Iris pigment epithelial cell (primary cell): ENCODE measurements at places on chromosomes 5 and 9.

GRCh38 chr5:105350486-105351140 is 1788.0 kb upstream of the NUDT12 start:
- DNase-seq = no peak

- DNase-seq = no peak
These were observed 5.3 kb downstream of the ASPN start for GRCh38 chr9:92476962-92477361.

GRCh38 chr9:91403665-91404543 is 19.7 kb downstream of the NFIL3 start:
- no peak for DNase-seq

DNA sequence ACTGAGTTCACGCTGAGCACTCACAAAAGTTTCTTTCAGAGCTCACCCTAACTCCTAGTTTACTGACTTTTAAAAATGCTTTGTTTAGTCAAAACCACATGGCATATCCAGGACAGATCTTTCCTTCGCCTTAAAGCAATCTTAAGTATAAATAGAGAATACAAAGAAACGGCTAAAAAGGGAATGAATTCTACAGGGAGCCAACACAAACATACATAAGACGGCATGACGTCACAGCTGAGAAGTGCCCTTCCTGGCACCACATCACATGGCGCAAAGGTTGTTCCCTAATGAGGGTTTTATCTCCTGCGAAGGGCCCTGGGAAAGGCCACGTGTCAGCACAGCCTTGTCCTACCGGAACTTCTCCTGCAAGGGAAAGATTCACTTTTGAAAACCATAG is 141.3 kb downstream of the IRX1 start:
- DNase-seq = no peak

DNA sequence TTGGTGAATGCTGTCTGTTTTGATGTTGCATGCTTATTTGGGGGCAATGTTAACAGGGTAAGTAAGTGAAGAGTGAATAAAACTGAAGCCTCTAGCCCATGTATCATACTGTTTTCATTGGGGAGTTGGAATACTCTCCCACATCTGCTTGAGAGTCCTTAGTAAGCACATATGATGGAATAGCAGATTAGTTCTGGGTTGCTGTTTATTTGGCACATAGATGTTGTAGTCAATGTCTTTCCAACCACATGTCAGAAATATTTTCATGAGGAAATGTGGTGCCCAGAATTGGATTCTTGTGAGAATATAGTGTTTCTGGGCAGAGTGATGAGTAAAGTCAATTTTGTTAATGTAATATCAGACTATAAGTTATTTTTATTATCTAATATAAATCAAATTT is 611.7 kb upstream of the FTMT start:
- DNase-seq = no peak

- DNase-seq = no peak
These were observed 7.5 kb downstream of the ADAMTS13 start for GRCh38 chr9:133429641-133430161.

- DNase-seq = no peak
These were observed 38.2 kb downstream of the COL5A1 start for GRCh38 chr9:134679616-134680392.

DNA sequence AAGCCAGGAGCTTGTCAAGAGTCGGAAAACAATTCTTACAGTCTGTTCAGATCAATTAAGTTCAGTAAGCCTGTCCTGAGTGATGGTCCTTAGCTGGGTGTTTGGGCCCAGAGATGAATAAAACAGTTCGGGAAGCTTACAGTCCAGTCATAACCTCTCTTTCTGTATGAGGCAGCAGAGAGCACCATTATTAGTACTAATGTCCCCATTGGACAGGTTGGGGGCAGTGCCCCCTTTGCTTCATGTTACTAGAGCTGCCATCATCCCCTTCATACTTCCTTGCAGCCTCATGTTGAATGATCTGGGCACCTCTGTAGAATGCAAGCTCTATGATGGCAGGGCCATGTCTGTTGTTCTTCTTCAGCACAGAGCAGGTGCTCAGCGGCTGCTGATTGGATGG is 9.8 kb downstream of the DOCK2 start:
- DNase-seq = no peak

DNA sequence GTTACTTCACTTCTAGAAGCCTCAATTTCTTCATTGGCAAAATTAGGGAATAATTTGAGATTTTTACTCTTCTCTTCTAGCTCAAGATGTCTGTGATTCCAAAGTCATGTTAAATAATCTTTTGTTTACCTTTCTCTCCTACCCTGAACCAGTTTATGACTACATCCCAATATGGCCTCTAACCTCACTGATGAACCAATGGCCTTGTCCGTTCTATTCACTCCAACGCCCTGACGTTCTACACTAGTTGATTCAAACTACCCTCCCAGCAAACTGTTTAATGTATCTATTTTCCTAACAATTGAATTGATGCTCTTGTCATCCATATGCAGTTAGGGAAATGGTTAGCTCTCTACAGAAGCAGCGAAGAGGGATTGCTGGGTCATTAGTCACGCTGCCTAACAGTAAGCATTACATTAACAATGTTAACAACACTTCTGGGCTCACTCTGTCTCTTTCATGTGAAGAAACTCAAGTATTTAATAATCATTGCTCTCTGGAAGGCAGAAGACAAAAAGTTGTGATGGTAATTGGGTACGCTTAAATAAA is 38.0 kb downstream of the RAPGEF1 start:
- DNase-seq = peak; percentile 59

- no peak for DNase-seq
These were observed 20.1 kb upstream of the ABLIM3 start for GRCh38 chr5:149121145-149121544.

- DNase-seq = no peak
These were observed 81.1 kb downstream of the MAT2B start for GRCh38 chr5:163586531-163586956.

DNA sequence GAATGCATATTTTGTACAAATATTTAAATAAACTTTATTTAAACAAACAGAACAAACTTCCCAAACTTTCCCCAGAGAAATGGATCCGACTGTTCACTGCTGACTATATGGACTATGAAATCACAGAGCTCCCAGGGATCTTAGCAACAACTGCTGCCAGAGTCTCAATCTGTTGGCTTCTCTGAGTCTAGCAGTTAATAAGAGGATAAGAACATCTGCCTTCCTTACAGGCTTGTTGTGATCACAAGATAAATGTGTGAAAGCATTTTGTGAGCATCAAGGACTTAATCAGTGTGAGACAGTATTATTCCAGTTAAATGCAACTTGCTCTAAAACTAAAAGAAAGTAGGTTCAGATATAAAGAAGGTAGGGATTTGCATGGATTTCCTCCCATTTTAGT is 31.4 kb upstream of the MYOT start:
- no peak for DNase-seq

DNA sequence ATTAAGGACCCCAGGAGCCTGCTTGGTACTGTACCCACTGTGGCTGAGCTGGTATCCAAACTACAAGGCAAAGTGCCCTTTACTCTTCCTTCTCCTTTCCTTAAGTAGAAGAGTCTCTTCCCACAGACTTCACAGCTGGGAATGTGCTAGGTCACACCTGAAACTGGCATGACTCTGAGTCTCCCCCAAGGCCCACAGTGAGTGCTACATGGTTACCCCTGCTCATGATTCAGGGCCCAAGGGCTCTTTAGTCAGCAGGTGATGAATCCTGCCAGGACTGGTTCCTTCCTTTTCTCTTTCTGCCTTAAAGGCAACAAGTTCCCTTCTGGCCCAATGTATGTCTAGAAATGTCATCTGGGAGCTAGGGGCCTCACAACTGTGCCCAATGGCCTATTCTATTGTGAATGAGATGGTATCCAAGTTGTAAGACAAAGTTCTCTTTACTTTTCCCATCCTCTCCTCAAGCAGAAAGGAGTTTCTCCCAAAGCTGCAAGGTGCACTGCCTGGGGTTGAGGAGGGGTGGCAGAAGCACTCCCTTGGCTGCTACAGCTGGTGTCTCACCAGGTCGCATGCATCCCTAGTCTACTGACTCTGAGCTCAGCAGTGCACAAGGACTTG is 134.4 kb downstream of the TMEM38B start:
- DNase-seq = no peak

- peak; percentile 55 for DNase-seq
These were observed 167.1 kb downstream of the PIK3R1 start for GRCh38 chr5:68382640-68383039.

DNA sequence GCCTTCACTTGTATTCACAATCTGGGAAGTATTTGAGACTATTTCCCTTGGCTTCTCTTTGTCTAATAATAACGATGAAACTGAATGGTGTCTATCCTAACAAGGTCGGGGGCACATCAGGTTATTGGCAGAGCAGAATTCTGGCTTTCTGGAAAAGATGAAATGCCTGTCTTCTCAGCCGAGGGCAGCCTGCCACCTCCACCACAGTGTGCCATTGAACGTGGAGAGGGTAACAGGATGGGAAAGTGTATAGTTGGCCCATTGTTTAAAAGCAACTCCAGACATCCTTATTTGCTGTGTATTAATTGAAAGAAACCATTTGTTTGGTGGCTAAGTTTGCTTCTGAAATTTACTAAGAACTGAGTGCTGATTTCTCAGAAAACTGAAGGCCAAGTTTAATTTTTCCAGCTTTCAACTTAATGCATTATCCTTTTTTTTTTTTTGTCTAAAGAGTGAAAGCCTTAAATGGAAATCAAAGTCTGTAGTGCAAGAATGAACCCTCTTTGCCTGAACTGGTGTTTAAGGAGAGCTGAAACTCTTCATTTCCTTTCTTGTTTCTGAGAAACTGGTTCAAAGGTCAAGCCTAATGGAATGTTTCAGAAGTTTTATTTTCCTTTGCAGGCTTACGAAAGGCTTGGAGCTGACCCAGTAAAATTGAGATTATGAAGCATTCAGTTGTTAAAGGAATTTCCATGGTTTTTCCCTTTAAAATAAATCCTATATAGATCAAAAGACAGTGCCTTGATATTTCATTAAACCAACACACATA is 563.7 kb upstream of the DAP start:
- no peak for DNase-seq

DNA sequence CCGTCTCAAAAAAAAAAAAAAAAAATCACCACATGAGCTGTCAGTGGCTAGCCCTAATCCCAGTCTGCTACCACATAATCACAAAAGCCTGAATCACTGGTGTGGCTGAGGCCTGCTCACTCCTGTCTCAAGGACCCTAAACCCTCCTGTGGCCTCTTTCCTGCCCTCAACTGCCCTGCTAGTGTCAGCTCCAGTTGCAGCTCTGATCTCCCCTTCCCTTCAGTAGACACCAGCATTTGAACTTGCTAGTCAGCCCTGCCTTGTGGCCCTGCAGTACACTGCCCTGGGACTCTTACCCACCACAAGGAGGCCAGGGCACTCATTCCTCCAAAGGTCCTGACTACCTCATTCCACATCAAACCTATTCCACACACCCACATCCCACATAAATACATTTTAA is 9.5 kb upstream of the P4HA2 start:
- DNase-seq = peak; percentile 83

GRCh38 chr5:150022681-150023080 is 22.1 kb downstream of the HMGXB3 start:
- DNase-seq = no peak

DNA sequence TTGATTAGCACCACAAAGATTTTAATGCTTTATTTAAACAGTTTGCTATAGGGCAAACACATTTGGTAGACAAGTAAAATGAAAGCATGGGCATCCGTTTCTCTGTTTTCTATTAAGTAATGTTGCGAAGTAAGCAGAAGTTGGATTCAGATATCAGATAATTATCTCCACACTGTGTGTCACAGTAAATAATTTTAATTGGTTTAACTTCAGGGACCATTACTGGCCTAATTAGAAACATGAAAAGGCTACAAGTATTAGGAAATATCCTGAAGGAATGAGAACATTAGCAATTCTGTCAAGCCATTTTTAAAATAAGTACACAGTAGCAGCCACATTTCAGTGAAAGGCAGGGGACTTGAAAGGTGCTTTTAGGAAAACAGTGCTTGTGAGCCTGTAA is 975.4 kb downstream of the NR2F1-AS1 start:
- DNase-seq = no peak

DNA sequence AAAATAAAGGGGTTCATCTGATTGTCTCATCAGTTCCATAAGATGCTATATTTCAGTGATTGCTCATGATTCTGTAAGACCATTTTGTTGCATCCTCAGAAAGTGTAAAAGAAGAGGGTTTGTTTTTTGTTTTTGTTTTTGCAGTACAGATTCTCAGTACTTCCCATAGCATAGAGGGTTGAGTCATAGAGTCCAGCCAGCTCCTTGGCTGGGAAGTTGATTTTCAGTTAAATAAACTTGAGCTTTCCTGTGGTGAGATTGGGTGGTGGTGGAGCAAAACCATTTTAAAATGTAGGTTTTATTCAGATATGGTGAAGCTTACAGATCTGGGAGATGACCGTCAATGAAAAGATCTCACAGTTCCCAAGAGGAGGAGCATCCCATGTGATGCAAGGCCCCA is 48.2 kb downstream of the DAPK1 start:
- DNase-seq = peak; percentile 85

GRCh38 chr5:138790684-138791083 is 37.5 kb downstream of the CTNNA1 start:
- DNase-seq = peak; percentile 48

DNA sequence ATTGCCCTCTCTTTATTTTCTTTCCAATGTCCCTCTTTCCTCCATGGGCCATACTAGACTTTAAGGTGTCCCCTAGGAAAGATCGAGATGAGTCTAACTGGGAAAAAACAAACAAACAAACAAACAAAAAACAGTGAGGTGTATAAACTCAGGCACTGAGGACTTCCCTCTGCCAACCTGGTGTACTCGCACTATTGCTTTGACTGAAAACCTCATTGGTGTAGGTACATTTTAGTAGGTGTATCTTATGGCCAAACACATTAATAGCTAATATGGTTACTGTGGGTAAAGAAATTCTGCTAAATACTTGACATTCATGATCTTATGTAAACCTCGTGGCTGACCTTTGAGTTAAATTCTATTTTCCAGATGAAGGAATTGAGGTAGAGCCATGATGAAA is 74.3 kb downstream of the TNC start:
- no peak for DNase-seq

- DNase-seq = no peak
These were observed 87.1 kb downstream of the EHMT1 start for GRCh38 chr9:137705906-137706305.

DNA sequence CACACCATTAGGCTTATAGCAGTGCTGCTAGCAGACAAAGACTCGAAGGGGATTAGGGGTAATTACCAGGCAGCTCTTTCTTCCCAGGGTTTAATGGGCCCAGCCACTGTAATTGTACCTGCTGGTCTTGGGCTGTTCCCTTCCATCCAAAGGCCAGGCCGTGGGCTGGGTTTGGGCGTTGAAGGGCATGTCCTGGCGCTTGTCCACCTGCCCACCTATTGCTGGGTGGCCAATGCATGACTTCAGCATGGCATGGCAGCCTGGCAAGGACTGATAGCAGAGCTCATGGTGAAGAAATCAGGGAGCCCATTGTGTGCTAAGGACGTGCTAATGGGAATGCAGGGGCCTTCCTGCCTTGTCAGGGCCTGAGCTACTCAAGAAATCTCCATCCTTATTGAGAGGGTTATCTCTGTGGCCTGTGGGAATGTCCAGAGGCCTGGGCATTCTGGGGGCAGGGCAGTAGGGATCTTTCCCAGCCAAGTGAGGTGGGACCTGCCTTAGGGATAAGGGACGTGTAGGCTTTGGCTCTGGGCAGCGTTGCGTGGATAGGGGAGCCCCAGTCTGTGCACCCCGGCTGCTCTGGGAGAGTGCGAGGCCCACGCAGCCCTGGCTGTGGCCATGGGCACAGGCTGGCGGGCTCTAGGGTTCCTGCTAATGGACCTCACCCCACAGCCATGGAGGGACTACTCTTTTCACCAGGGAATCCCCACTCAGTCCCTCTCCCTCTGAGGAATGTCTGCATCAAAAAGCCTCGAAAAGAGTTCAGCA is 116.1 kb upstream of the PITX1 start:
- DNase-seq = no peak
